ENCODE measurements at places on chromosomes 12 and 14.

DNA sequence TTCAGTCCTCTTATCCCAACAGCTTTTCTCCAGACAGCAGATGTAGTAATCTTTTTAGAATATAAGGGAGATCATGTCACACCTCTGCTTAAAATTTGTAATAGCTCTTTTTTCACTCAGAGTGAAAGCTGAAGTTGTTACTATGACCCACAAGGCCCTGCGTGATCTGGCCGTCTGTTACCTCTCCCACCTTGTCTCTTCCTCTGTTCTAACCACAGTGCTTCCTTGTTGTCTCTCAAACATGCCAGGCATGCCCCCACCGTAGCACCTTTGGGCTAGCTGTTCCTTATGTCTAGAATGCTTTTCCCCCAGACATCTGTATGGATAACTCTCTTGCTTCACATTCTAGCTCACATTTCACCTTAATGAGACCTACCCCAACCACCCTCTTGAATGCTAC is 6.5 kb downstream of the NECAP1 start:
- DNase-seq, result no peak

DNA sequence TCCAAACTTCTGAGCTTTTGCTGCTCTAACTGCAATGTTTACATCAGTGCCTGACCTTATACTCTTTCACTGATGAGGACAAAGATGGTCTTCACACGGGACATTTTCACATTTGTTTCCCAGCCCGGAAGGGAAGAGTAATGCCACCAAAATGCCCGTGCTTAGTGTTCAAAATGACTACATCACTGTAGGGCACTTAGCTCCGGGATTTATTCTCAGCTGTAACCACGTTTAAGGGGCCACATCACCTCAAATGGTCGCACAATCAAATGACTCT is 2.9 kb downstream of the GSG1 start:
- DNase-seq, result no peak

DNA sequence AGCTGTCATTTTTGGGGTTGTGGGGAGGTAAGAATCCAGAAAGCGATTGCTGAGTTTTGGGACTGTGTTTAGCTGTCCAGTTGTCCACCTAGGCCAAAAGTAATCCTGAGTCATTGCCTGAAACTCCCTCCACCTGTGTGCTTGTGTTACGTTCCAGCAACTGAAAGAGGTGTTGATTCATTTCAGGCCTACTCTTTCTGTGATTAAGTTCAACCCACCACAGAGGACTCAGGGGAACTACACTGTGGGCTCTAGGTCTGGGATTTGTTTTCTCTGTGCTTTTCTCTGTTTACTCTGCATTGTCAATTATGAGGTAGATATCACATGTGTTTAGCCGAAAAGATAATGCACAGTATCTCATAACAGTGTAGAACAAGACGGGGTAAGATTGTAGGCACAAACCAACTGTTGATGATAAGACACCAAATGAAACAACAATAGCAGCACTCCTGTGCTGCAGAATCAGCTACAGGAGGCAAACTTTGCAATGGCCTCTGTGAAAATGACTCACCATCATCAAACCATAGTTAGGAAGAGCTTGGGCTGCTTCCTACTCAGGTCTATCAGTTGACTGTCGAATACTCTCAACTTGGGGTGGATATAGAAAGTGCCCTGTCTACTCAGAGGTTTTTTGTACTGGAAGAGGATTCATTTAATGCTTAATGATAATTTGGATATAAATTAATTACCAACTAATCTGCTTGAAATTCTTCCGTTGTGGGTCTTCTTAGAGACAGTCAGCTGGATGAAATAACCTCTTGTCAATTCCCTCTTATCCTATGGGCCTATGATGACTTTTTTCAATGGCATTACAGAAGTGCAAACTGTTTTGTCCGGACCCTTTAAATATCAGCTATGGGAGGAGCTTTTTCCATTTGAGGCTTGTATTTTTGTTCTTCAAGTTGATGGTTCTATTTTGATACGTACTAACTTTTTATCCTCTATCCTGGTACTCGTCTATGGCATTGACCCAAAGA is 385.9 kb downstream of the BMP4 start:
- no peak for DNase-seq

- no peak for DNase-seq
These were observed 45.0 kb downstream of the ANO2 start for GRCh38 chr12:5900076-5900475.

GRCh38 chr12:50050119-50050385 is 7.3 kb upstream of the ASIC1 start:
- DNase-seq, result no peak

DNA sequence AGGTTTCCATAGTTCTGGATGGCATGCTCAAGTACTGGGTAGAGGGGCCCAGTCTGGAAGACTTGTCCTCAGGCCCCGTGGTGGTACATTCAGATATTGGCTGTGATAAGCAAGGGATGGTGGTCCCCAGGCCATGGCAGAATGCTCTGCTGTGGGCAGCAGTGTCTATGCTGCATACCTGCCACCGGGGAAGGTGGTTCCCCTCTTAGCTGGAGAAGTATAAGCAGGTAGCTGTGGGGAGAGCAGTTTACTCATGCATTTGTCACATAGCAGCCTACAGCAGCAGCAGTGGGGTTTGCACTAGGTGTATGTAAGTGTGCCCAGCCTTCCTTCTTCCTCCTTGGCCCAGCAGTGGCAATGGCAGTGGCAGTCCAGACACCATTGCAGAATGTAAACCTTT is 69.3 kb upstream of the ADAMTS20 start:
- no peak for DNase-seq

DNA sequence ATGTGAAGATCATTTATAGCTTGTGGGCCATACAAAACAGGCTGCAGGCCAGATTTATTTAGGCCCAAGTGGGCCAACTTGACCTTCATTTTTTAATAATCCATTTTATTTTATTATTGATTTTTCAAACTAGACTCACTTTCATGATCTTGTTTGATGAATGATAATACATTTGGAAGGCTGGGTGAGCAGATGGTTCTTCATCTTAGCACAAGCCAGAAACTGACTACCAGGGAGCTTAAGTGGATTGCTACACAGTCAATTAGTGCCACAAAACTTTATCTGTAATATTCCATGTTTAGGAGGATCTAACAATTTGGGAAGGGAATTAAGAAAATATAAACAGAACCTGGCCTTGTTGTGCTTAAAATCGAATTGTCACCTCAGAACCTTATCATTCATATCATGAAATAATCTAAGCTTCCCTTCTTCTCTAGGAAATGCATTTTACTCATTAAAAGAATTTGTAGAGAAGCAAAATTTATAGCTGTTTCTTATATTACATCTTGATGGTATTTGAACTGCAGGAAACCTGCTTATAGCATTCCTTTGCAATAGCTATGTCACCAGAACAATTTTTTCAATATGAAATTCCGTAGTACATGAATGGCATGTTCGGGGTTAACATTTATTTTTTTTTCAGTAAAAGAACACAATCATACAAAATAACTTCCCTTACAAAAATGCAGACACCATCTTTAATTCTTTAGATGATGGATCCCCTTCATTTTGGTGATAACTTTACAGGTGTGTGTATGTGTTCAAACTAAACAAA is 62.0 kb upstream of the CSRP2 start:
- DNase-seq, result no peak

- DNase-seq, result no peak
These were observed 16.9 kb downstream of the BEST3 start for GRCh38 chr12:69682110-69682755.

GRCh38 chr12:67759829-67760228 is 111.3 kb downstream of the DYRK2 start:
- DNase-seq, result no peak

DNA sequence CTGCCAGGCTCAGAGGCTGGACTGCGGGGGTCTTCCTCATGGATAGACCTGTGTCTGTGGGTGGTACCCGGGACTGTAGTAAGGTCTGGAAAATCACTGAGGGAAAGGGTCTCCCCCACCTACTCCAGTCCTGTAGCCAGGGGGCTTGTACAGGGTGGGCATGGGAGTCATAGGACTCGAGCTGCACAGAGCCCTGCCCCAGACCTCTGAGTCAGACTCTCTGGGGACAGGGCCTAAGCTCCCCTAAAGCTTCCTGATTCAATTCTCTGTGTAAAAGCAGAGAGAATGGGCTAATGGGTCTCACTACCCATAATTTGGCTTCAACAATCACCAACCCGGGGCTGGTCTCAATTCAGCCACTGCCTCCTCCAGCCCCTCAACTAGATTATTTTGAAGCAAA is 27.0 kb downstream of the LRTM2 start:
- no peak for DNase-seq

GRCh38 chr14:104121142-104121541 is 17.2 kb upstream of the KIF26A start:
- no peak for DNase-seq

- DNase-seq, result no peak
These were observed 81.1 kb downstream of the SLC24A4 start for GRCh38 chr14:92404018-92404417.

- DNase-seq, result peak; percentile 16
These were observed 303 bp downstream of the PUS7L start for GRCh38 chr12:43758247-43758727.

Data from HAP-1 (cell line).